ENCODE measurements at places on chromosomes 4 and X.

GRCh38 chr4:3009422-3009821 lies 46.1 kb downstream of the GRK4 start:
- DNase-seq = no peak

- DNase-seq = no peak
Observed at GRCh38 chrX:127390316-127390715, 570.8 kb downstream of the PRR32 start.

- no peak for DNase-seq
Observed at GRCh38 chr4:76892001-76892400, 5.9 kb downstream of the SOWAHB start.

DNA sequence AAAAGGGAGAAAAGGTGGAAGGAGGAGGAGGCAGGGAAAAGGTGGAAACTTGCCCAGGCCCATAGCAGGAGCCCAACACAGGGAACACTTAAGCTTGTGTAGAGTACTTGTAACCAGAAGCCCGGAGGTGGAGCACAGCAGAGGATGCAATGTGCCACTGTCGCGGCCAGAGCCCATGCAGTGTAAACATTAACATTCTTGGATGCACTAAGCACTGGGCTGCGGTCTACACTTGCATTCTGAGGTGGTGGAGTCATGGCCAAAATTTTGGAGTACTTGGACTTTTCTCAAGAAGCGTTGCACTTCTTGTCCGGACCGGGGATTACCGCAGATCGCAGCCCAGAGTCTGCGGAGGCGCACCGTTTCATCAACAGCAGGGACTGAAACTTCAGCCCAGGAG lies 4.5 kb upstream of the RHOXF1 start:
- no peak for DNase-seq

DNA sequence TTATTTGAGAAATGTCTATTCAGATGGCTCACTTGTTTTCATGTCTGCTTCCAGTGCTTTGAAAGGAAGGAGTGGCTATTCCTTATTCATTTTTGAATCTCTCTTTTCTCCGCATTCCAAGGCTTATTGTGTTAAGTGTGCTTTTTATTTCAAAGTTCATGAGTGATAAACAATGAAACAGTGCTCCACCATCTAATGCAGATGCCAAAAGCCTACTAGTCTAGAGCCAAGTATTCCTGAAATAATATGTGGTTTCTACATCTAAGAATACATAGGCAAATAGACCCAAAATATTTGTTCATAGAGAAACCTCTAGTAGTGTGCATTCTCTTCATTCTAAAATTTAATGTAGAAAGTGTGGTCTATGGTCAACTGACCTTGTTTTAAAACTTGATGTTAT lies 187.3 kb downstream of the GABRB1 start:
- DNase-seq = no peak

- no peak for DNase-seq
Observed at GRCh38 chr4:146450524-146450923, 71.2 kb downstream of the SLC10A7 start.

GRCh38 chr4:123698556-123698955 lies 302.0 kb downstream of the SPRY1 start:
- DNase-seq = no peak

All from stimulated activated CD8-positive, alpha-beta memory T cell treated with anti-CD3 and anti-CD28 coated beads, Interleukin-2, amount 100 ng/mL, for 1 hour (primary cell).